ENCODE measurements at places on chromosomes 2 and 18.

- DNase-seq = no peak
Observed at GRCh38 chr2:55137024-55137958, 87.0 kb upstream of the RTN4 start.

DNA sequence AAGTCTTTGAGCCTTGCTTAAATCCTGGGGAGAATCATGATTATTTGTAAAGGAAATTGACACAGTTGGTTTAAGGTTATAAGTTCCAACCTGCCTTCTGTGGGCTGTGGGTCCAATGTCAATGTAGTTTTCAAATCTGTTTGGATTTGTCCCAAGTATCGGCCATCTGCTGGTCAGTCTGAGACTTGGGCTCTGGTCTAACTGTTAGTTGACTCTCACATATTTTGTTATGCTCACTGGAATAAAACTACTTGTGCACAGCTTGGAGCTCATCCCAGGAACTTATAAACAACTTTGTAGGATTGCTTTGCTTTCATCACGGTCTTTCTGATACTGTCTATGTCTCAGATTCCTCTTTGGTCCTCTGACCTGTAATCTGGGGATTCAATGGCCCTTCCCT, 1026.2 kb upstream of the ZEB2 start:
- no peak for DNase-seq

DNA sequence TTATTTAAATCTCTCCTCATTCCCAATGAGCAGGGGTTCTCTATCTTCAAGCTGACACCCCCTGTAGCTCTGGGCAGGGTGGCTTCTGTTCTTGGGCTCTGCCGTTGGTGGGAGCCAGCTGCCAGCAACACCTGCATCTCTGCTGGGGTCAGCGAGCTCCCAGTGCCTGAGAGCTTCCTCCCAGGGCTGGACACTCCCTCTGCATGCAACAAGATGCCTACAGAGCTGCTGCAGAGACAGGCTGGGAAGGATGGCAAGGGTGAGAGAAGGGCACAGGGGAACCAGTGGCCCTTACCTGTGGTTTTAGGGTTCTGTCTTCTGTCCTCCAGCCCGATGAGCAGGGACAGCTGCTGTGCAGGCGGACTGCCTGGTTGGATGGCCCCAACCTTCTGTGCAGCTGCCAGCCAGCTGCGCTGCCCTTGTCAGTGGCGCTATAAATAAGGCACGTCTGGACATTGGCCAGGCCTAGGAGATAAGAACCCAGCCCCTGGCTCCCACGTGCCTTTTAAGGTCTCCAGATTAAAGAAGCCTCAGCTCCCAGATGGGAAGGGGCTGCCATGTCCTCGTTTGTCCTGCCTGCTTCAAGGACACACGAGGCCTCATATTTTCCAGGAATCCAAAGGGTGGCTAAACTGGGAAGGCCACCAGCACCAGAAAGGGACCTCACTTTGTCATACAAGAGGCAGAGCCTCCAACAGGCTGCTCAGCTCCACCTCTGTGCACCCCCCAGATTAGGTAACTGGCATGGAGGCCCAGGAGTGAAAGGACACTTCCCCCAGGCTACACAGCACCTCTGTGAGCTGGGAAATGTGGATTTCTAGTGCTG, 39.5 kb upstream of the FHL2 start:
- DNase-seq = no peak

DNA sequence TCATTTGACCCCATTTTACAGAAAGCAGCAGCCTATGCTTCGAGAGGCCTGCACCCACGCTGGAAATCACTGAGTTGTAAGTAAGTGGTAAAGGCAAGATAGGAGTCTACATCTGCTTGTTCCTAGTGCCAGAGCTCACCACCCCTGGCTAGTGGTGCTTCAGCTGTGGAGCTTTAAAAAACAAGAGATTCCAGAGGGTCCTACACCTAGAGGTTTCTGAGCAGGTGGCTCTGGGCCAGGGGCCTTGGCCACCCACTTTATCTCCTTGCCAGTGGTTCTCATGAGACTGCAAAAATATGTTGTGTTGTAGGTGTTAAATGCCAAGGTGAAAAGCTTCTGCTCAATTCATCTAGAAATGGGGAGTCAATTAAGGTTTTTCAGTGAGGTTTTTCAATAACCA, 60.0 kb upstream of the SERTAD2 start:
- DNase-seq = no peak

DNA sequence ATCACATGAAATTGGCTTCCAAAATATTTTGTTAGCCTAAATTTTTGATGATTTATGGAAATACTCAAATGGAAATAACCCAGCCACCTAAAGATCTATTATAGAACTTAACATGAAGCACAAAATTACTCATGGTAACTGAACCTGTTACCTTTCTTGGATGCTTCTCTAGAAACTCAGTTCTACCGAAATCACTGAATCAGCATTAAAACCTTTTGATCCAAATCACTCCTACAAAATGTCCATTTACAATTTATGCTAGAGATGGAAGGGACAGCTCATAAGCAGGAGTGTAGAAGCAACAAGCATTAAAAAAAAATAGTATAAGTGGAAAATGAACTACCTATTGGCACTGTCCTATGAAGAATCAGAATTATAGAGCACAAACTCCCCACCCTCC, 2.1 kb downstream of the PRPF40A start:
- DNase-seq = no peak

Measured in NCI-H2107 (cell line).